MM.1S (cell line): ENCODE measurements at places on chromosomes 11 and 22.

- no peak for DNase-seq
Observed at GRCh38 chr11:46367916-46368267, 13.6 kb upstream of the MDK start.

- DNase-seq, result no peak
Observed at GRCh38 chr22:20013382-20013871, 3.2 kb downstream of the ARVCF start.

DNA sequence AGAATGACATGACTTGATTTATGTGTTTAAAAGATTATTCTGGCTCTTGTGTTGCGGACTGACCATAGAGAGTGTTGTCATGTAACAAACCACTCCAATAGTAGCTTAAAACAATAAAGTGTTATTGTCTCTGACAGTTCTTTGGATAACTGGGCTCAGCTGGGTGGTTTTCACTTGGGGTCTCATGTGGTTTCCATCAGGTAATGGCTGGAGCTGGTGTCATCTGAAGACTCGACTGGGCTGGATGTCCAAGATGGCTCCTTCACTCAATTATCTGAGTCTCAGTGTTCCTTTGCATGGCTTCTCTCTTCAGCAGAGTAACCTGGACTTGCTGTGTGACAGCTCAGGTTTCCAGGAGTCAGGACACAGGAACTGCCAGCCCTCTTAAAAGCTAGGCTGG is 104.3 kb upstream of the NNMT start:
- DNase-seq, result no peak

DNA sequence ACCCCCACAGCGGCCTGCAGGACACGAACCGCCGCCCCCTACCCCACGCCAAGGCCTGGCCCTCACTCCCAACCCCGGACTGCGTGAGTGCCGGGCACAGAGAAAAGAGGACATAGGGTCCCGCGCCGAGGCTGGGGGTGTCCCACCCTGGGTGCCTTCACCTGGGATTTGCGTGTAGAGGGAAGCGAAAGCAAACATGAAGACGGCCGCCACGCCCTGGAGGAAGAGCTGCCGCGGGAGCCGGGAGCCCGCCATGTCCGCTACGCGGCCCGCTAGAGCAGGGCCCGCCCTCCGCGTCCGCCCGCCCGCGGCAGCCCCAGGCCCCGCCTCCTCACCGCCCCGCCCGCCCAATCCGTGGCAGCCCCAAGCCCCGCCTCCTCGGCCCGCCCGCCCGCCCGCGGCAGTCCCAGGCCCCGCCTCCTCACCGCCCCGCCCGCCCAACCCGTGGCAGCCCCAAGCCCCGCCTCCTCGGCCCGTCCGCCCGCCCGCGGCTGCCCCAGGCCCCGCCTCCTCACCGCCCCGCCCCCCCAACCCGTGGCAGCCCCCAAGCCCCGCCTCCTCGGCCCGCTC is at the start of gene LMF2:
TSS of gene LMF2 (minus strand) at position 282 of the 570 bp plus-strand sequence. CDS start at position 255, 27 bp downstream.
- DNase-seq, result no peak

DNA sequence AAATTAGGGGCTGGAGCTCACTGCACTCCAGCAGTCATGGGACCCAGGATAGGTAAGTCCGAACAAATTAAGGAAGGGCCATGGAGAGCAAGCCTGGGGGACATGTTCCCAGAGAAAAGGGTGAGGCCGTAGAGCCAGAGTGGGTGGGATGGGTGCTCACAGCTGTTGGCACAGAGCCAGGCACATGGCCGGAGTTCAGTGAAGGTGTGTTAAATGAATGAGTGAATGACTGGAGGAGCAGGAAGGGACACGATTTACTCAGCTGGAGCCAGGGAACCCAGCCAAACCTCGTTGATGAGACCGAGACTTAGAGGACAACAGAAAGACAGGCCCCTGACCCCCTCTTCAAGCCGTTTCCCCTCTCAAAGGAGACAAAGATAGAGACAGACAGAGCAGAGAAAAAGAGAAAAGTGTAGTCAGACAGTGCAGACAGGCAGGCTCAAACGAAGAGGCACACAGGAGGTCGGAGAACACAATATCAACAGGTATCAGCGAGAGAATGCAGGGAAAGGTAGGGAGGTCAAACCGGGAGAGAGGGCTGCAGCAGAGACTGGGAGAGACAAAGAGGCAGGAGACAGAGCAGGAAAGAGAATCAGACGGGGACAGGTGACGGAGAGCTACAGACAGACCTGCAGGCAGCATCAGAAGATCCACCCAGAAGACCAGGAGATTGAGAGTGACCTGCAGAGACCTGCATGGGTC is 590 bp downstream of the SLCO2B1 start:
- DNase-seq, result no peak

DNA sequence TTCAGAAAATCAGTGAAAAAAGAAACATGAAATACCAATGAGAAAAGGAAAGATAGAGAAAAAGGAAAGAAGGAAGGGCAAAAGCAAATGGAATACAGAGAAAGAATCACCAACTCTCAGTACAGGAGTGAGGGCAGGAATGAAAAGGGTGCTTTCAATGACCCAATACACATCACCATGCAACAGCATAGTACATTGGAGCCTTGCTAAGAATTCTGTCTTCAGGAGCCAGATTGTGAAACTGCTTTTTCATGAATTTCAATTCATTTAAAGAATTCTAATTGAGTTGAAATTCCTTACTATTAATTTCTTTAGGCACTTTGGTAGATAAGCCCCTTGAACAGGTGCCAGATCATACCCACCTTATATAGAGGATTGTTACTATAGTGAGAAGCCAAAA is 34.9 kb downstream of the BLID start:
- no peak for DNase-seq
